NCI-H345 (cell line): ENCODE measurements at places on chromosomes 5 and 9.

DNA sequence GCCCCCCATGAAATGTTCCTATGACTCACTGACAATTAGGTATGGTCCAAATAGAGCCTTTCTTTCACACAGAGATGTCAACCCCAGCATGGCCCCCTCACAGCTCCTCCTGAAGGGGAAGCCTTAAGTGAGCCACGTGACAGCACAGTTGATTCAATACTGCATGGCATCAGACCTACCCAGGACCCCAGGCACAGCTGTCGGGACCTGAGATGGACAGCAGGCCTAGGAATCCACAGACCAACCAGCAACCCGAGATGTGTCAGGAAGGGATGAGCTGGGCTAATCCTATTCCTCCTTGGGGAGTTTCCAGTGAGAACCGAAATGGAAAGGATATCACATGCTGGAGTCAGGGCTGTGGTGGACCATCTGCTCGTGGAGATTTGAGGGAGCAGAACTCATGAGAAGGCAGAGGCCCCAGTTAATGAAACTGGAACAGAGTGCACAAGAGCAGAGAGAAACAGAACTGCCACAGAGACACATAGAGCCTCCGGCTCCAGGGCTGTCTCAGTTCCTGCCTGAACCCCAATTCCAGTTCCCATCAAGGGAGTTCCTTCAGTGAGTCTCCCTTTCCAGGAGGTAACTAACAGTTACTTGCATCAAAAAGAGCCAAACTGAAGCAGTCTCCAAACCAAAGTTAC, 42.1 kb upstream of the SMIM23 start:
- no peak for DNase-seq

DNA sequence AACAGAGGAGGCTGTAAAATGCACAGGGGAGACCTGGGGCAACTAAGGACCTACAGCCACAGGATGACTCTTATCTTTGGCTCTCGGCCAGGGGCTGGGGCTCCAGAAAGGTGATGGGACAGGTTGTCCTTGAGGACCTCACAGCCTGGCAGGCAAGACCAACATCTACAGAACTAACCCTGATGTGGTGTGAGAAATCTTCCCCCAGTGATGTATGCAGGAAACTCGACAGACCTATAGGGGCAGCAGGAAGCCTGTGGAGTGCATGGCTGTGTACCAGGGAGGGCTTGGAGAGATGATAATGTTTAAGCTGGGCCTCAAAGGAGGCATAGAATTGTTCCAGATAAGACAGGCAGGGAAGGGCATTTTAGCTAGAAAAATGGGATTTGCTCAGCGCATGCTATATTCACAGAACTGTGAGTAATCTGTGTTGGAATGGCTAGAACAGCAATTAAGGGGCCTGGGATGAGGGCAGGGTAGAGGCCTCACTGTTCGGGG, 68.5 kb upstream of the SLC25A51 start:
- no peak for DNase-seq

- peak; percentile 39 for DNase-seq
These were observed at the start of gene PHF24 for GRCh38 chr9:34957492-34958410. Gene PHF24, plus strand, starts transcription at chr9:34958285. Its CDS starts 13,014 bp downstream, at chr9:34971299.

- no peak for DNase-seq
These were observed 15.7 kb downstream of the BRD3OS start for GRCh38 chr9:134040781-134041648.

- no peak for DNase-seq
These were observed 51.9 kb upstream of the POU5F2 start for GRCh38 chr5:93793159-93793781.

GRCh38 chr9:33011831-33012230, 10.4 kb upstream of the APTX start:
- no peak for DNase-seq

- no peak for DNase-seq
These were observed 25.9 kb downstream of the CDC42SE2 start for GRCh38 chr5:131289738-131290137.

DNA sequence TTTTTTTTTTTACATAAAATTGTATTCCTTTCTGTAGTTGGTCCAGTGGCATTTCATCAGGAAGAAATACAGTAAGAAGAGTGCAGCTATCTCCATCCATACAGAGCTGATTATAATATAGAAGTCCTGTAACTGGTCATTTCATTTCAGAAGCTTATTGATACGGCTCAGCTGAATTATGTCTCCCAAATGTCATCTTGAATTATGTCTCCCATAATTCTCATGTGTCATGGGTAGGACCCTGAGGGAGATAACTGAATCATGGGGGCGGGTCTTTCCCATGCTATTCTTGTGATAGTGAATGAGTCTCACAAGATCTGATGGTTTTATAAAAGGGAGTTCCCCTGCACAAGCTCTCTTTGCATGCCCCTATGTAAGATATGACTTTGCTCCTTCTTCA, 492.9 kb downstream of the CHSY3 start:
- no peak for DNase-seq

GRCh38 chr9:130766927-130767307, 68.1 kb upstream of the ABL1 start:
- no peak for DNase-seq

DNA sequence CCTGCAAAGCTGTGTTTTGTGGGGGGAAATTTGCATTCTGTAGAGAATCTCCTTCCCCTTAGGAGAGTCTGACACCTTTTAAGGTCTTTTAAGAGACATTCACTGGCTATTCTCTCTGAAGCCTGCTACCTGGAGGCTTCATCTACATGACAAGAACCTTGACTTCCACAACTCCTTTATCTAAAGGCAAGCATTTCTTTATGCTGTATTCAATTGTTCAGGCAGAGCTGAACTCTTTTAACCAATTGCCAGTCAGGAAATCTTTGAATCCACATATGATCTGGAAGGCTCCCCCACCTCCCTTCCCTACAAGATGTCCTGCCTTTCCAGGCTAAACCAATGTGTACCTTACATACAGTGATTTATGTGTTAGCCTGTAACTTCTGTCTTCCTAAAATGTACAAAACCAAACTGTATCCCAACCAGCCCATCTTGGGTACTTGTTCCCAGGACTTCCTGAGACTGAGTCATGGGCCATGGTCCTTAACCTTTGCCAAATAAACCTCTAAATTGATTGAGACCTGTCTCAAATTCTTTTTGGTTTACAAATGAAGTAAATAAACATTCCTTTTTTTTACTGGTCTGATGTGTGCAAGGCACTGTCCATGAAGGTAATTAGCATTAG, 9.9 kb downstream of the C9orf85 start:
- no peak for DNase-seq

DNA sequence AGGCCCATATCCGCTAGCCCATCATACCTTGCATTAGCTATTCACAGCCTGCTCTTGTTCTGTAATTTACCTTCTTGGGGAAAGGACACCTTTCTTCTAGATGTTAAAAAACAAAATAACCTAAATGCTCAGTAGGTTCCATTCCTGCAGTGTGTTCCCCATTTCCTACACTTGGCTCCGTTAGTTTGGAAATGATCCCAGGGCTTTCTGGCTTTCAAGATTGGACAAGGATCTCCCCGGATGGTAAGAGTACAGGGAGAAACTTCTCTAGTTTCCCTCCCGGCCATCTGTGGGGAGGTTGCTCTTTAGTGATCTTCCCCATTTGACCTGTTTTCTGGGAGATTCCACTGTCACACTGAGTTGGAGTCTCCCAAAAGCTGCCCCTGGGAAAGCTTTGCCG, 27.3 kb upstream of the STC2 start:
- DNase-seq = no peak

DNA sequence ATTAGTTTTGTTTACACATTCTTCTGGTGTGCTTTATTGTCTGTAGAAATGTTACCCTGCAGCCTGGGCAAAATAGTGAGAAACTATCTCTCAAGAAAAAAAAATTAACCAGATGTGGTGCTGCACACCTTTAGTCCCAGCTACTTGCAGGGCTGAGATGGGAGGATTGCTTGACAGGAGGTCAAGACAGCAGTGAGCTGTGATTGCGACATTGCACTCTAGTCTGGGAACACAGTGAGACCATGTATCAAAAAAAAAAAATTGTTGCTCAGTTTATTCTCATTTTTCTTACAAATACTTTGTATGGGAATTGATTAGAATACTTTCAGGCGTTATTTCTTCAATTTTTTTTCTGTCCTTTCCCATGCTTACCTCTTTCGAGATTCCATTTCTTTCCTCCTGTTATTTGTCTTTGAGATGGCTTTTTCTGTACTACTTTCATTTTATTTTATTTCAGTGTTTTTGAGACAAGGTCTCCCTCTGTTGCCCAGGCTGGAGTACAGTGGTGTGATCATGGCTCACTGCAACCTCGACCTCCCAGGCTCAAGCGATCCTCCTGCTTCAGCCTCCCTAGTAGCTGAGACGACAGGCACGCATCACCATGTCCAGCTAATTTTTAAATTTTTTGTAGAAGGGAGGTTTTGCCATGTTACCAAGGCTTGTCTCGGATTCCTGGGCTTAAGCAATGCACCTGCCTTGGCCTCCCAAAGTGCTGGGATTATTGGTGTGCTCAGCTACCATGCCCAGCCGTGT, 24.9 kb downstream of the TENT2 start:
- DNase-seq = no peak
